Cardiac septum (tissue), 1 donor: ENCODE measurements at places on chromosomes 3 and 15. TPM values are rescaled to one million over a fixed set of nuclear protein-coding genes. Genes with fewer than 3 reads are reported as not detected.

DNA sequence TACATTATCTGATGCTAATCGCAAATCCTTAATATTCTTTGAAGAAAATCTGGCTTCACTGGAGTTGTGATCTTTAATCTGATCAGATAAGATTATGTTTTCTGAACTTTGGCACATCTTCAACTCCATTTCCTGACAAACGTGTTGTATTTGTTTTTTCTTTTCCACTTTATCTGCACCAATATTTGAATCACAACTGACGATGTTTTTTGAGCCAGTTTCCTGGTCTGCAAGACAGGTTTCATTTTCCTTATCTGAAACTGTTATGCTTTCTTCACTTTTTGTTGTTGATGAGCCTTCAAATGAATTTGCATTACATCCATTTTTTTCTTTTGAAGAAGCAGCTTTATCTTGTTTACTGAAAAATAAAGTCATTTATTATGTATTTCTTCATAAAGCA, 101.5 kb downstream of the ZNF280D start:
- DNase-seq, result no peak

GRCh38 chr3:110774496-110775265, 296.9 kb upstream of the NECTIN3 start:
- no peak for DNase-seq

DNA sequence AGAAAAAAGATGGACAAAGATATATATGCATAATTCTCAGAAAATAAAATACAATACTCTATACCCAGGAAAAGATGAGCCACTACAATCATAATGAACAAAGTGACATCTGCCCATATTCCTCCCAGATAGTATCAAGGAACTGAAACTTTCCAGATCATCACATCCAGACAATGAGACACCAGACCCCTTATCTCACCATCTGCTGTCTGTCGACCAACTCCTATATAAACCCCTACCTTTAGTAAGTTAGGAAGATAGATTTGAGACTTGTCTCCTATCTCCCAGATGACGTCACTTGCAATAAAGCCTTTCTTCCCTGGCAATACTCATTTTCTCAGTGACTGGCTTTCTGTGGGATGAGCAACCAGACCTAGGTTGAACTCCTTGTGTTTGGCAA, 1071.6 kb downstream of the PLOD2 start:
- DNase-seq, result no peak

GRCh38 chr15:92665100-92665555, 9.6 kb upstream of the FAM174B start:
- DNase-seq, result no peak

DNA sequence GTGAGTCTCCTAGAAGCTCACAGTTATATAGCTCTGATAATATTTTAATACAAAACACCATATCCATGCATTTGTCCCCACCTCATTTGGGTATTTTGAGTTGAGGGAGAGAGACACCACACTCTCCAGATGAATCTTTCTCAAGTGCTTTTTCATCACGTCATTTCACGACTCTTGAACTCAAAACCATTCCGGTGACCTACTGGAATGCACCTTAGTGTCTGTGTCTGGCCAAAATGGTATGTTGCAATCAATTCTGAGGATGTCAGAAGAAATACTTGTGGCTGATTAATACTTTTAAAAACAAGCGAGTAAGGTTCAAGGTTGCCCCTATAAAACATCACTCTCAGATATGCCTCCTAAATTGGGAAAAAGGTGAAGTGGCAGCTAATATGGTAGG, 352.6 kb upstream of the ICE2 start:
- no peak for DNase-seq

DNA sequence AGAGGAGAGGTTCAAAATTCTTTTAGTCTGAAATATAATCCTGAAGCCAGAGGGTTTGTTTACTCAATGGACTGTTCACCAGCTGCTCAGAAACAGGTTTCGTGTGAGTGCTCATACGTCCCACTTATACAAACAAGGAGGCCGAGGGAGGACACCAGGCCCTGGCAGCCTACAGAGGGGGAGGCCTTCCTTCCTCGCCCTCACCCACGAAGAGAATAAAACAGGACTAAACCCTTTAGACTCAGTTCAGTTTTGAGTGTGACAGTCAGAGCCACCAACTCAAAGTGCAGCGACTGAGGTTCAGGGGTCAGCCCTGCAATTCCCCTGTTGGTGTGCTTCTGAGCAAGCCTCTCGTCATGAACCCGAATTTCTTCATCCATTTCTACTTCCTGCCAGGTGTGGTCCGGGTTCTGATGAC, 17.3 kb downstream of the FAM174B start:
- no peak for DNase-seq

DNA sequence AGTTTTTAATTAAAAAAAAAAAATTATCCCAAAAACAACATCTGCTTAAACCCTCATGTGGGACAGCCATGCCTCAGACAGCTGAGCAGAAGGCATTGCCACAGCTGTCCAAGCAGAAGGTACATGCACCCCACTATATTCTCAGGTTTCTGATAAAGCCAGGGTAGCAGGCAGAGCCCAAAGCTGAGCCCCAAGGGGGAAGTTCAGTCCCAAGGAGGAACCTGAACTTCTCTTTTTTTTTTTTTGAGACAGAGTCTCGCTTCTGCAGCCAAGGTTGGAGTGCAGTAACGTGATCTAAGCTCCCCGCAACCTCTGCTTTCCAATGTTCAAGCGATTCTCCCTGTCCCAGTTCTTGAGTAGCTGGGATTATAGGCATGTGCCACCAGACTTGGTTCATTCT, 33.2 kb downstream of the MKRN2 start:
- no peak for DNase-seq

GRCh38 chr3:125105116-125105515, 49.3 kb upstream of the HEG1 start:
- no peak for DNase-seq

GRCh38 chr3:133851931-133852330, 43.8 kb downstream of the RAB6B start:
- DNase-seq, result peak; percentile 62

The GOLGA6A gene
- total RNA-seq, result not detected

- no peak for DNase-seq
These were observed 43.4 kb upstream of the XCR1 start for GRCh38 chr3:46070595-46071093.

GRCh38 chr3:127889461-127889863, 25.6 kb upstream of the KBTBD12 start:
- no peak for DNase-seq

DNA sequence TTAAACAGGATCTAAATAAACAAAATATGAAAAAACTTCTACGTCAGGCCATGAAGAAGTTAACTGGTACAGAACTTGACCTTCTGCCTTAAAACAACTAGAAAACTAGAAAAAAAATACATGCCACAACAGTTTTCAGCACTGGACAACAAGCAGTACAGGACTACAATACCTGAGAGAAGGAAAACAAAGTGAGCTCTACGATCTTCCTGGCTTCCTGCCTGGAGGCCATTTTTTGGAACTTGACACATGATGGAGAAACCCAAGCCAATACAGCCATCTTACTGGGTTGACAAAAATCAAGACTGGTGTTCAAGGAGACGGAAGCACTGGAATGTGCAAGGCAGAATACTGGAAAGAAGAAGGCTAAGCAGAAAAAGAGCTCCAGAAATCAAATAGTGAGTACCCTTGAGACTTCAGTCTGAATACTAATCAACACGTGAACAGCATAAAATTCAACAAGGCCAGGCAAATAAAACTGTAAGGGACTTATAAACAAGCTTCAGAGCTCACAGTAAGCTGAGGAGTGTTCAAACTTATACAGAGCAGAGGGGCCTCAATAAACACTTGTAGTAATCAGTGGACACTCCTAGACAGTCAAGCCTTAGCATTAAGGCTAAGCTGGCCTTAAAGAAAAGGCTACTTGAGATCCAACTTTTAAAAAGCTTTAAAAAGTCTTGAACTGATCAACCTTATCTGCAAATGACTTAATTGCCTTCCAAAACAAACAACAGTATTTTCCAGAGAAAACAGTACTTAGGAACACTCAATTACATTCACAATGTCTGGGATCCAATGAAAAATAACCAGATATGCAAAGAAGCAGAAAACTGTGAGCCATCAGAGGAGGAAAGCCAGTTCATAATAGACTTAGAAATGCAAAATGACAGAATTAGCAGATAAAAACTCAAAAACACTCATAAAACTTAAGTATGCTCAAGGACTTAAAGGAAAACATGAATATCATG, 63.2 kb downstream of the DLG1 start:
- DNase-seq, result no peak

GRCh38 chr3:85660451-85660850, 701.7 kb downstream of the CADM2 start:
- no peak for DNase-seq

The UBR1 gene
- 34.6 TPM for total RNA-seq

GRCh38 chr3:57065588-57065987, 5.1 kb downstream of the SPATA12 start:
- DNase-seq, result no peak

GRCh38 chr15:42727750-42728381, 9.1 kb downstream of the CDAN1 start:
- peak; percentile 47 for DNase-seq

DNA sequence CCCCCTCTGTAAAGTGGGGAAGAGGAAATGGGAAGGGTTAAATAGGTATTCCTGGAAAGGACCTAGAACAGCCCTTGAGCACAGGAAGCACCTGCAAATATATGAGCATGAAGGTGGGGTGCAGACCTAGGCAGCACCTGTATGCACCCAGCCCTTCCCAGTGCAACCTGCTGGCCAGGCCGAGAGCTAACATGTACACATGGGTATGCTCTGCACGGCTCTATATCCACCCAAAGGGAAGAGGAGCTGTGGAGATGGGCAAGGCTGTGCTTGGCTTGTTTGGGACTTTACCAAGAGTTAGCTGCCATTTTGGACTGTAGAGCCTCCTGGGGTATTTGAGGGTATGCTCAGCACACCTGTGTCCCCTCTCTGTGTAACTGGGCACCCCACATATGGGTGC, 171.2 kb downstream of the KLF13 start:
- no peak for DNase-seq

GRCh38 chr3:58874795-58875194, 175.0 kb downstream of the CFAP20DC start:
- DNase-seq, result no peak

DNA sequence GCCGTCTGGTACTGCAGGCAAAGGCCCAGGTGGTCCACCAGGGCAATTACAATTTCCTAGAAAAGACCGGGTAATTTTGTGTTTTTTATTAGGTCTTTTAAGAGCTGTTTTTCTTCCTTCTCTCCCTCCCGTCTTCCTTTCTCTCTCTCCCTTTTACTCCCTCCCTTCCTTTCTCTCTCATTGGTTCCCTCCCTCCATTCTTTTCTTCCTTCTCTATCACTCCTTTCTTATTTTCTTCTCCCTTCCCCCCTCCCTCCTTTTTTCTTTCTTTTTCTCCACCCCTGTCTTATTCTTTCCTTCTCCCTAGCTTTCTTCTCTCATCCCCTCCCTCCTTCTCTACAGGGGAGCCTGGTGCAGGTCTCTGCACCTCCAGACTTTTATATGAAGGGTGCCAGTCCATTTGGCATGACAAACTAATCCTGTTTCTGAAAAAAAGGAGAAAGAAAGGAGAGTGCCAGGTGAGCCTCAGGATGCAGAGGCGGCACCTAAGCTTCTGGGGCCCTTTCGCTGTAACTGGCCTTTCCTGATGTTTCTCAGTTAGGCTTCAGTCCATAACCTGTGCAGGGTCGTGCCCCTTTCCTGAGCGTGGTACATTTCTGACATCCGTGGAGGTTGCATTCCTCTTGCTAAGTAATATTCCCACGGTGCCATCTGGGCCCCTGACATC, 9.1 kb upstream of the ONECUT1 start:
- DNase-seq, result no peak

DNA sequence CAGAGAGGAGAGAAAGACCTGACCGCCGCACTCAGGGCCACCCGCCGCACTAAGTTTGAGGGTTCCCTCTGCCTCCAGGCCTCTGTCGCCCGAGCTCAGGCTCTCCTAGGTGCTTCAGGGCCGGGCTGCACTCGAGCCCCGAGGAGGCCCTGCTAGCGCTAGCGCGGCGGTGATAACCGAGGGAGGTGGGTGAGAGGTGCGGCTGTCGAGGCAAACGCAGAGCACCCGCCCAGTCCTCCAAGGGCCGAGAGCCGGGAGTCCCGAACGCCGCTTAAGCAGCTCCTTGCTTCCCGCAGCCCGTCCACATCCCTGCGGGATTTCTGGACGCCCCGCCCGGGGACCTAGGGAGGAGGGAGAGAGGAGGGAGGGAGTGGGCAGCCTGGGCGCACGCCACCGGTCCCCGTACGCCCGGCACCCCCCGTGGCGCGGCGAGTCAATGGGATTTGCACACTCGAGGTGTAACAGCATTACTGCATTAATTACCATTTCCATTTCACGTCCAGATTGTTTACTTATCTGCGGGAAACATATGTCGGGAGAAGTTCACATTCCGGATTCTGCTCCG, 6.8 kb downstream of the SOX14 start:
- no peak for DNase-seq

DNA sequence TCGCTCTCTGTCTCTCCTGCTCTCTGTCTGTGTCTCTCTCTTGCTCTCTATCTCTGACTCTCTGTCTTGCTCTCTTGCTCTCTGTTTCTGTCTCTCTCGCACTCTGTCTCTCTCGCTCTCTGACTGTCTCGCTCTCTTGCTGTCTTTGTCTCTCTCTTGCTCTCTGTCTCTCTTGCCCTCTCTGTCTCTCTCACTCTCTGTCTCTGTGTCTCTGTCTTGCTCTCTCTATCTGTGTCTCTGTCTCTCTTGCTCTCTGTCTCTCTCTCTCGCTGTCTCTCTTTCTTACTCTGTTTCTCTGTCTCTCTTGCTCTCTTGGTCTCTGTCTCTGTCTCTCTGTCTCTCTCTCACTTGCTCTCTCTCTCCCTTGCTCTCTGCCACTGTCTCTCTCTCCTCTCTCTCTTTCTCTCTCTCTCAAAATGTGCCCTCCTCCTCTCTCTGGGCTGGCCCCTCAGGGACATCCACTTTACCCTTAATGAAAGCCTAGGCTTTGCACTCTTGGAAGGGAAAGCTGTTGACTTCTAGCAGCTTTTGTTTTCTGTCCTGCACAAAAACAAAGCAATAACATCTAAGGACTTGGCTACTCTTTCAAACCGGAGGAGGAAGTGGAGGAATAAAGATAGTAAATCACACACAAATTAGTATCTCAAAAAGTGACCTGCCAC, 73.9 kb upstream of the NR2E3 start:
- no peak for DNase-seq

DNA sequence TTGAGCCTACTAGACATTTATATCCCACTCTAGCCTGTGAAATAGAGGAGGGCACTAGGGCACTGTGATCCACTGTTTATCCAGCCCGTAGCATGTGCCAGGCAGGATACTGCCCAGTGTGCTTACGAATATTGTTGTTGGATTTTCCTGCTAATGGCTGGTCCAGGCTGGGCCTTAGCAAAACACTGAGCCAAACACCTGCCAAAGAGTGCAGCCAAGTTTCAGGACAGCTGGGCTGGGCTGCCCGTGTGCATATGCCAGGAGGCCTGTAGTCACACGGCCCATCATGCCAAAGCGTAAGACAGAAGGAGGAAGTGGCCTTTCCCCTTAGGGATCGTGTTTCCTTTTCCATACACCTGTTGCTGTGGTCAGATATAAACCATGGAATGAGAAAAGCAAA, 54.5 kb upstream of the ABHD10 start:
- DNase-seq, result peak; percentile 81

- DNase-seq, result no peak
These were observed 85.6 kb upstream of the IQSEC1 start for GRCh38 chr3:13158871-13159270.

The CCDC33 gene
- not detected for total RNA-seq

The DOCK3 gene
- total RNA-seq, result 6.1 TPM

- DNase-seq, result no peak
These were observed 844.9 kb upstream of the ALCAM start for GRCh38 chr3:104521606-104522336.
